SK-N-MC (cell line): ENCODE measurements at places on chromosomes 16 and 17.

DNA sequence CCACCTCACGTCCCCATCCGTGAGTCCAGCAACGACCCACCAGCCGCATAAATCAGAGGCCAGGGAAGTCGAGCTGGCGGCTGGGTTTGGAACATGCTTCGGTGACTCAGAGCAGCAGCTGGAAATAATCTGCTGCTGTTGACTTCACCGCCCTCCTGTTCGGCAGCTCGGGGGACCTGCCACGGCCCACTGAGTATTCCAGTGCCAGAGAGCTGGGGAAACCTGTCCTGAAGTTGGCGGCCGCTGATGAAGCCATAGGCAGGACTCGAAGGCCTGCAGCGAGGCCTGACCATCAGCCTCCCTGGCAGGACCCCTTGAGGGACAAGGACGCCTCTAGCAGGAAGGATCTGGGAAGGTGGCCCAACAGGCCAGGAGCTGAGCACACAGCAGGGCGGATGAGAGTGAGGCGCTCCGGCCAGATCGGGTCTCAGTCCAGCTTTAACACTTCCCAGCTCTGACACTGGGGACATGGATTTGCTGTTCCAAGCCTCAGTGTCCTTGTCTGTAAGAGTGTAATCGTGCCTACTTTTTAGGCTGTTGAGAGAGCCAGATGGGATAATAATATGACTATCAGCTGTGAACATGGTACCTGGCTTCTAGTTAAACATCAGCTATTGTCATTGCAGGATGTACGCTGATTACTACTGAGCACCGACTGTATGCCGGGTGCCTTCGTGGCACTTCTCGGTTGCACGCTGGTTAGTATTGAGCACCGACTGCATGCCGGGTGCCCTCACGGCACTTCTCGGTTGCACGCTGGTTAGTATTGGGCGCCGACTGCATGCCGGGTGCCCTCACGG lies 50.4 kb upstream of the CIBAR2 start:
- DNase-seq, result no peak

DNA sequence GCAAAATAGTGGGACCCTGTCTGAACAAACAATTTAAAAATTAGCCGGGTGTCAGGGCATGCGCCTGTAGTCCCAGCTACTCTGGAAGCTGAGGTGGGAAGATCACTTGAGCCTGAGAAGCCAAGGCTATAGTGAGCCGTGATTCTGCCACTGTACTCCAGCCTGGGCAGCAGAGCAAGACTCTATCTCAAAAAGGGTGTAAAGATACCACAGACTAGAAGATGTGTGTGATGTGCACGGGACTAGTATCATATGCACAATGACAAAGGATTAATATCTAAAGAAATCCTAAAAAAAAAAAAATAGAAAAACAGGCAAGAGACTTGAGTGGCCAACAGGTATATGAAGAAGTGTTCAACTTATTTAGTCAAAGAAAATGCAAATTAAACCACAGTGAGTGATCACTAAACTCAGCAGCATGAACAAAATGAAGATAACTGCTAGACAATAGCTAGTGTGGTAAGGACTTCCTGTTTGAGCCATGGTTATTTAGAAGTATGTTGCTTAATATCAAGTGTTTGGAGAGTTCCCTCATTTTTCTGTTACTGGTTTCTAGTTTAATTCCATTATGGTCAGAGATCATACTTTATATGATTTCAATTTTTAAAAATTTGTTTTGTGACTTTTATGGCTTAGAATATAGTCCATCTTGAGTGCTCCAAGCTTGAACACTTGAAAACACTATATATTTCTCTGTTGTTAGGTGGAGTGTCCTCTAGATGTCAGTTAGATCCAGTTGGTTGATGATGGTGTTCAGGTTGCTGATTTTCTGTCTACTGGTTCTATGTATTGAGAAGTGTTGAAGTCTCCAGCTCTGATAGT lies 14.7 kb upstream of the SLX4 start:
- DNase-seq, result peak; percentile 60

DNA sequence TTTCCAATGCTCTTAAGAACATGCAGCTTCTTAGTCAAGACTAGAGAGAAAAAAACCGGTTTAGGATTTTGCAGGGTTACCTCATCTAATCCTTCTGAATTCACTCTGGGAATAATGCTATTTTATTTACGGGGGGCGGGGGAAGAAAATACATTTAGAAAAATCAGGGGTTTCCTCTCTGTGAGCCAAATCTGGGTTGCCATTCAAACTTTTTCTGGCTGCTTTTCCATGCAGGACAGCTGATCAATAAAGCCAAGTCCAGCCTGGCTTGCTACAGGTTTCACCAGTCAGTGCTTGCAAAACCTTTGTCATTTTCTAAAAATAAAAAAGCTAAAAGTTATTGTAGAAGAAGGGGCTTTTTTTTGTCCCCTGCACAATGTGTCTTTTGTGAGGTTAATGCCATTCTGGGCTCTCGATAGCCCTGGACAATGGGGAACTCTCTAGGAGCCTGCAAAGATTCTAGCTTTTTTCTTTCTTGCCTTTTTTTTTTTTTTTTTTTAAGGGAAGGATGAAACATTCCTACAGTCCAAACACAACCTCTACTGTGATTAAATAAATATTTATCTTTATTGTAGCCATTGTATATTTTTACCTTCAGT lies 13.1 kb upstream of the ZFHX3 start:
- DNase-seq, result no peak

DNA sequence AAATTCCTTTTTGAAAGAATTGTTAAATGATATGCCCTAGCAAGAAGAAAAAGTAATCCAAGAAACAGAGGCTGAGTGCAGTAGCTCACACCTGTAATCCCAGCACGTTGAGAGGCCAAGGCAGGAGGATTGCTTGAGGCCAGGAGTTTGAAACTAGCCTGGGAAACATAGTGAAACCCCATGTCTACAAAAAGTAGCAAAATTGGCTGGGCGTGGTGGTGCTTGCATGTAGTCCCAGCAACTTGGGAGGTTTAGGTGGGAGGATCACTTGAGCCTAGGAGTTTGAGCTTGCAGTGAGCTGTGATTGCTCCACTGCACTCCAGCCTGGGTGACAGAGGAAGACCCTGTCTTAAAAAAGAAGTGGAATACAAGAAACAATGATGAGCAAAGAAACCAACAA lies 56.1 kb downstream of the NT5M start:
- no peak for DNase-seq

GRCh38 chr17:50356418-50356817 lies 10.5 kb downstream of the XYLT2 start:
- no peak for DNase-seq

GRCh38 chr17:55730380-55730779 lies 7.7 kb upstream of the TMEM100 start:
- no peak for DNase-seq

DNA sequence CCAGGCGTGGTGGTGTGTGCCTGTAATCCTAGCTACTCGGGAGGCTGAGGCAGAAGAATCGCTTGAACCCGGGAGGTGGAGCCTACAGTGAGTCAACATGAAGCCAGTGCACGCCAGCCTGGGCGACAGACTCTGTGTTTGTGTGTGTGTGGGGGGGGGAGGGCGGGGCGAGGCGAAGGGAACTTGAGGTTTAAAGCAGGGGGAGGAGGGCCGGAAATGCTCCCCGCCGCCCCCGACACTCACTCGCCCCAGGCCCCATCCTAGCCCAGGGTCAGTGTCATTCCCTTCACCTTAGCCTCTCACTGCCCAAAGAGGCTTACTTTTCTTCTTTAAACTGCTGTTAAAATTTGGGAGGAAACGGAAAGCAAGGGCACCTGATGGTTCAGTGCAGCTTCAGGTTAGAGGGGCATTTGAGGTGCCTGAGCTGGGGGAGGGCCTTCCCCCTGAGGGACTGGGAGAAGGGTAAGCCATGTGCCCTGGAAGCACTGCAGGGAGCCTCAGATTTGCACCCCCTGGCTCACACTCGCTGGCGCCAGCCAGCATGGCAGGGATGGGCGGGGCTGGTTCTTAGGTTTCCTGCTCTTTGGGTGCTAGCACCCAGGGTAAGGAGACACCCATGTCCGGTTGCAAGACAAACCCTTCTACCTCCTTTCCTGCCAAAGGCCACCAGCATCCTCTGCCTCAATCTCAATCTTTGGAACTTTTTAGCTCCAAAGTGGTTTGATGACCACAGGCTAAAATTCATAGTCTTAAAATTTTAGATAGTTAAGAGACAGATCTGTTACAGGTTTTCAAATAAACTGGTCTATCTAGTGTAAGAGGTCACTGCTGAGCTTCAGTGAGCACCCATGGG lies 2.2 kb upstream of the LIMD2 start:
- no peak for DNase-seq

GRCh38 chr17:43400943-43401717 lies 2.3 kb downstream of the ARL4D start:
- DNase-seq, result no peak

- no peak for DNase-seq
Measured at GRCh38 chr17:74020522-74020921, 183.0 kb upstream of the RPL38 start.

DNA sequence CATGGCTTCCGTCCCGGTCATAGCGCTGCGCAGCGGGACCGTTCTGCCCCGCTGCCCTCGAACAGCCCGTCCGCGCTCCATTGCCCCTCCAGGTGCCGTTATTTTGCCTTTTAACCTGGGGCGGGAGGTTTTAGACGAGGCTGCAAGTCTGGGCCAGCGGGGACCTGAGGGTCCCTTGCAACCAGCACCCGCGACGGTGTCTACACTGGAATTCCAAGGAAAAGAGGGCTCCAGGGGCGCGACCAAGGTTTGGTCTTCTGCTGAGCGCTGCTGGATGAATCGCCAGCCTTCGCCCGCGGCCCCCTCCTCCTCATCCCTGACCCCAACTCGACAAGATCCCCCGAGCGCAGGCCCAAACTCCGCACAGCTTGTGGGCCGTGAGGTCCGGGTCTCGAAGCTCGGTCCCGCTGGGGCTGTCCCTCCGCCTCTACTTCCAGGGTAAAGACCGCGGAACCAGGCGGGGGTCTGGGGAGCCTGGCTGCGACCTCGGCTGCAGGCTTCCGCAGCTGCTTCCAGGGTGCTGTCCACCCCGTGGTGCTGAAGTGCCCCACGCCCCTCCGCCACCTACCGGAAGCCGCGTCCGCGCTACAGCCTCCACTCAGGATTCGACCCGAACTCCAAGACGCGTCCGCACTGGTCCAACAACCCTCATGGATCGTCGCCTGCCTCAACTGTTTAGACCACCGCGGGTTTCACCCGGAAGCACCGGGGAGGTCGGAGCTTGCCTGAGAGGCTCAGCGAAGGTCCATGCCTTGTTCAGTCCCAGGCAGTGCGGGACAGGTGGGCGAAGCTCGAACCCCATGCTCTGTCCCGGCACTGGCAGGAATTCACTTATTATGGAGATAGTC lies 10.1 kb upstream of the CA4 start:
- no peak for DNase-seq

DNA sequence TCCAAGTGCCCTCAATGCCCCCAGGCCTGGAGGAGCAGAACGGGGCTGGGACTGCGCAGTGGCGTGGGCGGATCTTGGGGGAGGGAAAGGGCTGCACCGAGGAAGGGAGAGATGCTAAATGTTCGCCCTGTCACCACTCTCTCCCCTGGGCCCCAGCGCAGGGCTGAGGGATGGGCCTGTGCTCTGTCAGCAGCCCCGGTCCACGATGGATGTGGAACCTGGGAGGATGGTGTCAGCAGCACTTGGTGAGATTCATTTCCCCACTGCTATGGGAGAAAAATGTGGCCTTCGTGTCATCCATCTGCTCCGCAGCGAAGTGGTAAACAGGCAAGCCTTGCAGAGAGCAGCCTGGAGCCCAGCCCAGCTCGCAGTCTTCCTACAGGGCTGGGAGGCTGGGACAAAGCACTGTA lies 72.0 kb downstream of the TMEM132E start:
- DNase-seq, result no peak

DNA sequence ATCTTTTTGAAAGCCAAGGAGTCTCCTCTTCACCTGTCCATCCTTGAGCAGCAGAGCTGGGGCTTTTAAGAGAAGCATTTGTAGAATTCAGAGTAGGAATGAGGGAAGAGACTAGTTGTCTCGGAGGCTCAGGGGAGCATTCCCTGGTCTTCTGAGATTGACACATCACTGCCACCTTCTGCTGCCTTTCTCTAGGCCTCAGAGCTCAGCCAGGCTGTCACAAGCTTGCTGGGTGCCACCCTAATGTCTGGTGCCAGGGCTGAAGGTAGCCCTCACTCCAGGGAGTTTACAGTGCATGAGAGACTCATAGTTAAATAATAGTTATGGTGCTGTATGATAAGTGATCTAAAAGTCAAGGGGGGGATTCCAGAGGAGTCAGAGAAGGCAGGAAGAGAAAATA lies 39.7 kb downstream of the B9D1 start:
- DNase-seq, result no peak
